ENCODE measurements at places on chromosomes 5 and 9.
A peak's percentile ranks its signal among the peaks of the same experiment; 100 is the strongest.

DNA sequence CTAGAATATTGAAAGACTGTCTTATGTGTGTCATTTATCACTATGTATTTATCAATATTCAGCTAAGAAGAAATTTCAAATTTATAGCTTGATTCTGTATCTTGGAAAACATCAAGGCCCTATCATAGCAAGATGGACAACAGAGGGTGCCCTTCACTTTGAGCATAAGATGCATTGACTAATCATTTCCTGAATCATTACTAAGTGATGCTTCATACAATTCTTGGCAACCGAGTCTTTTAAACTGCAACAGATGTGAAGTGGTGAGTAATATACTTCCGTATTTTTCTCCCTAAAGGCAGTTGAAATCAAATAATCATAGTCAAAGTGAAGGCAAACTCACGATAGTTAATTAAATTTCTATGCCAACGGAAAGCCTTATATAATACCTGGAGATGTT lies 318.6 kb upstream of the RGMB start:
- no peak for DNase-seq

DNA sequence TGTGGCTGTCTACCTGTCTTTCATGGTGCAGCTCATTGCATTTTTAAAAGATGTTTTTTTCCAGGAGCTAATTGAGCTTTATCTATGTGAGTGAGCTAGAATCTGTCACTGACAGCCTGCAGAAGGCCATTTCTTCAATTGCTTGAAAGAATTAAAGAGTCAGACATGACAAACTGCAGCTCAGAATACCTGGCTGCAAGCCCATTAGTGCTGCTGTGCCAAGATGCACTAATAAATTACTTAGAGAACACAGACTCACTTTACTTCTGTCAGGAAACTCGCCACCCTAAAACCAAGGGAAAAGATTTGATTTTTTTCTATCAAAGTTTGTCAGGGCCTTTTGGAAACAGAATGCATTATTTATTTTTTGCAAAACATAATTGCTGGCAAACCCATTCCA lies 368.3 kb downstream of the CAAP1 start:
- DNase-seq: peak; percentile 57

GRCh38 chr5:157598350-157598936 lies 22.9 kb upstream of the ADAM19 start:
- no peak for DNase-seq

GRCh38 chr5:76114179-76114851 lies 31.1 kb downstream of the SV2C start:
- no peak for DNase-seq

GRCh38 chr9:73149371-73150067 lies 2.1 kb upstream of the ANXA1 start:
- no peak for DNase-seq

GRCh38 chr9:121246821-121247561 lies 21.0 kb upstream of the GSN start:
- peak; percentile 23 for DNase-seq

DNA sequence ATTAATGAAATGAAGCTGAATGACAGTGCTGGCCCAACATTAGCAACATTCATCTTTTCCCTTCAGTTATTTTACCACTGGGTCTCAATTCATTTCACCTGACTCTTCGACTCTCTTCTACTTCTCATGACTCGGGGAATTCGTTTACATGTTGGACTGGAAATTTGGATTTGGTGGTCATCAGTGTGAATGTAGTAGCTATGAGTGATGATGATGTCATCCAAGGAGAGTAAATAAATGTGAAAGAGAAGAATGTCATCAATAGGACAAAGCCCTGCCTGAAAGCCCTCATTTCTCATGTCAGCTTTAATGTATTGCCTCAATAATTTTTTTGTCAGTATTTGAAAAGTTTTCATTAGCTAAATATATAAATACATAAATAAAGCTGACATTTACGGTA lies 21.9 kb upstream of the CFAP95 start:
- no peak for DNase-seq

DNA sequence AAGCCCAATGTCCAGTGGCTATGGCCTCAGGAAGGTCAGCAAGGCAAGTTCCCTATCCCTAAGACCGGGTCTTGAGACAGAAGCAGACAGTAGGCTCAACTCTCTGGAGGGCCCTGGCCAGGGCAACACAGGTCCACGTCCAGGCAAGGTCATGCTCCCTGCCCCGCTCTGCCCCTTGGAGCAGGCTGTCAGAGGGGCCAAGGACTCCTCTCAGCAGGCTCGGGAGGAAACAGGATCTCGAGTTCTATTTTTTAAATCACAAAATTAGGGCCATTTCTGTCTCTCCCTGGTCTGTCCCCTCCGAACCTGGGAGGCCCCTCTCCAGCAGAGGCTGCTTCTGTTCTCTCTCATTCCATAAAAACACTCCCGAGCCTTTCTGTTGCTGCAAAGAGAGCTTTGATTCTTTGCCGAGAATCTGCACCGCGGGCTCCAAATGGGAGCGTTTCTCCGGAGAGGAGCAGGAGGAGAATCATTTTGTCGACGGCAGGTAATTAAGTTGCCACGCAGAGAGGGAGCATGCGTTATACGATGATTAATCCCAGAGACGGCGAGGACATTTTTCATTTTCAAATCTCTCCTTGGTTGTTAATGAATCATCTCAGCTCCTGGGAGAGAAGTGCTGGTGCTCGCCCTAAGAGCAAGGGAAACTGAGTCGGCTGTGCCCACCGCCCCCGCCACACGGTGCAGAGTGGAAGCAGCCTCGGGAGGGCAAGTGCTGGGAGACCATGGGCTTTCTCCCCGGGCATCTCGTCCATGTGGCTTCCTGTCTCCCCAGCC lies 24.5 kb upstream of the FCN1 start:
- no peak for DNase-seq

GRCh38 chr9:138067613-138068367 lies 190.2 kb downstream of the CACNA1B start:
- no peak for DNase-seq

GRCh38 chr5:16313761-16314160 lies 134.2 kb upstream of the MARCHF11 start:
- no peak for DNase-seq

GRCh38 chr9:101587332-101588043 lies 7.3 kb downstream of the PPP3R2 start:
- DNase-seq: no peak

DNA sequence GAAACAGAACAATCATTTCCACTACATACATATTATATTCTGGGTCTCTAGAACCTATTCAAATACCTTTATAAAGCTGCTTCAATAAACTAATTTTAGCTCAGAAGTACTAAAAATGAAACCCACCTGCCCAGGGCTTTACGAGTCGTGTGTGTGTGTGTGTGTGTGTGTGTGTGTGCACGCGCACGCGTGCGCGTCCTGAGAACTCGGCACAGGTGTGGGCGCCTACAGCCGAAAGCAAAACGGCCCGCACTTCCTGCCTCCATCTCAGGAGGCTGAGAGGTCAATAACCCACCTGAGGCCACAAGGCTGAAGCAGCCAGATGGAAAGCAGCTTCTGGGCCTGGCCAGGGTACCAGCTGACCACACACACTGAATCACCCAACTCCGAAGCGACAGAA lies 3.0 kb downstream of the CLPTM1L start:
- DNase-seq: no peak

DNA sequence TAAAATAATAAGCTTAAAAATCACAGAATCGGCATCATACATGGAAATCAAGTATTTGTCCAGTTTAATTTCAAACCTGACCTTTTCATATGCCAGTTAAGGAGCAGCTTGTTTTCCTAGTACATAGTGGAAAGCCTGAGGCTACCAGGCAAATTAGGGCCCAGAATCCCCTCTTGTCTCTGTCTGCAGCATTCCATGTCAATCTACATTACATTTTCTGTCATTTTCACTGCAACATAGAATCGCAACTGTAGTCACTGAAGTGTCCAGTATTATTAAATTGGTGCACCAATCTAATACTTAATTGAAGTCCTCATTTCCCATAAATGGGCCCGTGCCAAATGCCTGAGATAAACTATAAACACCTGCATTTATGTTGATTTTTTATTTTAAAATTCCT lies 1352.2 kb upstream of the ACO1 start:
- no peak for DNase-seq

- DNase-seq: no peak
These were observed 21.1 kb downstream of the LOX start for GRCh38 chr5:122056913-122057312.
